Urinary bladder (tissue), 4 donors: ENCODE measurements at places on chromosomes 1 and 21.

DNA sequence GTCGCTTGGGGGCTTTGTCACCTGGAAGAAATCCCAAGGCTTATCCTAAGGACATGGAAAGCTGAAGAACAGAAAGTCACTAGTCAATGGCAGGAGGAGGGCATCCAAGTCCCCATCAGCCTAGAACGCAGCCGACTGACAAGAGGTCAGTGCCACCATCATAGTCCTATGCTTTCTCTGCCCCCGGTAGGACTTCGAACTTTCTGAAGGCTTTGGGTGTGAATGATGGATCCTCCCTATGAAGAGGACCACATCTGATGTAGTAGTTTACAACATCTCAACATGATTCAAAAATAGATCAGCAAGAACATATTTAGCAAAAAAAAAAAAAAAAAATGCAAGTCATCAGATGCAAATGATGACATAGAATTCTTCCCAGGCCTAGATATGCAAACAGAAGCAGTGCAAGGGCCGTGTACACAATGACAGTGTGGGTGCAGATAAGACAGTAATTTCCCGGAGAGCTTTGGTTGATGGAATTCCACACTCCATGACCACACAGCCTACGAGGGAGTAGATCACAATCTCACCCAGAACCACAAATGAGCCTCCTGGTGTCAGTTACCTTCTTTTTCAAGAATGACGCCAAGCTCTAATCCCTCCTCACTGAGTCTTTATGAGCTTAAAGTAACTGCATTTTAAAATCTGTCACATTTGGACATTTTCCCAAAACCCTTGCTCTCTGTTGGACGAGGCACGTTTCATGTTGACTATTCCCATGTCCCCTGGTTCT lies 88.2 kb downstream of the PSMG1 start:
- DNase-seq: no peak

- DNase-seq: no peak
Observed at GRCh38 chr21:25776440-25776839, 41.7 kb downstream of the GABPA start.

GRCh38 chr1:195766709-195767108 lies 841.5 kb downstream of the KCNT2 start:
- DNase-seq: no peak

GRCh38 chr1:76288758-76289483 lies 214.4 kb downstream of the ST6GALNAC3 start:
- DNase-seq: no peak

- no peak for DNase-seq
Observed at GRCh38 chr1:46755121-46755520, 36.2 kb upstream of the EFCAB14 start.

- no peak for DNase-seq
Observed at GRCh38 chr1:205533748-205534443, 29.4 kb downstream of the CDK18 start.

- no peak for DNase-seq
Observed at GRCh38 chr1:6623269-6623965, 1.3 kb upstream of the THAP3 start.

DNA sequence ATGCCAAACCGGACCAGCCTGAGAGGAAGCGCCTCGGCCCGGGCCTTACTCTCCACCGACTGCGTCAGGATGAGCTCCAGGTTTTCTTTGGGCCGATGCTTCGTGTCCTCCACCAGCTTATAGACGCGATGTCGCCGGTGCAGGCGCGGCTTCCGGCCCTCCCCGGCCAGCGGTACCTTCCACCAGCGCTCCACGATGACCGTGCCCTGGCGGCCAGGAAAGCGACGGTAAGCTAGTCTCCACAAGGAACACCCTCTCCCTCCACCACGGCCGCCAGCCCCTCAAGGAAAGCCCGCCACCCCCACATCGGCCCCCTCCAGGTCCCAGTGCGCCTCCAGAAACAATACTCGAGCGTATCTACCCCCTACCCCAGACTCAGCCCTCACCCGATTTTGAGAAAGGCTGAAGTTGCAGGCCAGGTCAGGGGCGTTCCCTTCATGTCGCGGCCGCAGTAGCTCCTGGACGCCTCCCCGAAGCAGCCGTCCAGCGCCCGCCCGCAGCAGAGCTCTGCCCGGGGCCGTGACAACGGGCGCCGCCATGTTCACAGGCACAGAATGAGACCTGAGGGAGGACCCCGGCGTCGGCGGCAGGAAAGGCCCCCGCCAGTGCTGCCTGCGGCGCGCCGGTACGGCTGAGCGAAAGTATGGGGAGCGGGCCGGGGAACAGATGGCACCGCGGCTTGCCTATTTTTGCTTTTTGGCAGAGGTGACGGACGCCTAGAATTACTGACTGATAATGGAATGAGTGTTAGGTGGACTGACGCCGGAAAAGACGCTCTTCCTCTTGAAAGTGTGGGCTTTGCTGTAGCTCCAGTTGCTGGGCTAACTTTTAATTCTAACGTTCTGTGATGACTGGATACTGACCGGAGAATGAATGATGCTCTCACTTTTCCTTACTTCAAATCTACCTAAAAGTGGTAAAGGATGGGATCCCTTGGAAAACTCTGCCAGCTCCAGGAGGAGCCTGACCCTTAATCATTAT lies at the start of gene MRPL9:
TSS of gene MRPL9 (minus strand) at position 556 of the 981 bp plus-strand sequence. CDS start at position 539, 17 bp downstream.
- peak; percentile 46 for DNase-seq

DNA sequence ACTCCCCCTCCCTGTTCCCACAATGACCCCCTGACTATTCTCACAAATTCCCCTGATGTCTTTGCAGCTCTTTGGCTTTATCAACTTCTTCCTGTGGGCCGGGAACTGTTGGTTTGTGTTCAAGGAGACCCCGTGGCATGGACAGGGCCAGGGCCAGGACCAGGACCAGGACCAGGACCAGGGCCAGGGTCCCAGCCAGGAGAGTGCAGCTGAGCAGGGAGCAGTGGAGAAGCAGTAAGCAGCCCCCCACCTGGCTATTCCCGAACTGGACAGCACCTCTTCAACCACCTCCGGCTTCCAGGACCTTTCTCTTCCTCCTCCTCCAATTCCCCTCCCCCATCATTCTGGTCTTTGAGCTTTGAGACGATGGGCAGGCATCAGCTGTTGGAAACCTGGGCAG lies 4.4 kb upstream of the ATXN7L2 start:
- DNase-seq: no peak

DNA sequence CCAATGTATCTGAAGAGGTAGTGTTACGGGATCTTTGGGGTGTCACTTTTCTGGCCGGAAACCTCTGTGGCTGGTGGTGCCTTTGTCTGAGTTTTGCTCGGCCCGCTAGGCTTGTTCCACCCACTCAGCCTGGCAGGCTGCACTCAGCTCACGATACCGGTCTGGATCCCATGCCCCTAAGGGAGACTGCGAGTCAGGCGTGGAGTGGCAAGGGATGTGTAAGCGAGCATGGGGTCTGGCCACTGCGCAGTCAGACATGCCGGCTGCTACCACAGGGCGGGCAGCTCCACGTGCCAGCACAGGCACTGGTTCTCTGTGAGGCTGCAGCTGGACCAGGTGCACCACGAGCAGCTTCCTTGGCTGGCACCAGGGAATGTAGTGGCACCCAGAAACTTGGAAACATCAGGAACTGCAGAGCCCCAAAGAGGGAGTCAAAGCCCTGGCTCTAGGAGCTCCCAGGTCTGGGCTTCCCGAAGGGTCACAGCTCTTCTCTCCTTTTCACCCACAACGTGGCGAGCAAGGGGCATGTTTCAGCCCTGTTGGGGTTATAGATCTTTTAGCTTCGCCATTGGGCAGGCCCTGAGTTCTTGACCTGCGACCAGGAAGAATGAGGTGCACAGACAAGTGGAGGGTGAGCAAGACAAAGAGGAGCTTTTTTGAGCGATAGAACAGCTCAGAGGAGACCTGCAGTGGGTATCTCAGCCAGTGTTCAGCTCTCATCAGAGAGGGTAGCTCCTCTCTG lies 23.8 kb upstream of the LRRC8C start:
- no peak for DNase-seq

GRCh38 chr1:83901547-83902155 lies 97.3 kb downstream of the TTLL7 start:
- DNase-seq: peak; percentile 21

- no peak for DNase-seq
Observed at GRCh38 chr1:90826834-90827233, 109.7 kb upstream of the BARHL2 start.

GRCh38 chr1:177305040-177306018 lies 134.6 kb downstream of the BRINP2 start:
- DNase-seq: no peak

GRCh38 chr1:89454845-89455521 lies 69.6 kb upstream of the LRRC8B start:
- DNase-seq: peak; percentile 14

DNA sequence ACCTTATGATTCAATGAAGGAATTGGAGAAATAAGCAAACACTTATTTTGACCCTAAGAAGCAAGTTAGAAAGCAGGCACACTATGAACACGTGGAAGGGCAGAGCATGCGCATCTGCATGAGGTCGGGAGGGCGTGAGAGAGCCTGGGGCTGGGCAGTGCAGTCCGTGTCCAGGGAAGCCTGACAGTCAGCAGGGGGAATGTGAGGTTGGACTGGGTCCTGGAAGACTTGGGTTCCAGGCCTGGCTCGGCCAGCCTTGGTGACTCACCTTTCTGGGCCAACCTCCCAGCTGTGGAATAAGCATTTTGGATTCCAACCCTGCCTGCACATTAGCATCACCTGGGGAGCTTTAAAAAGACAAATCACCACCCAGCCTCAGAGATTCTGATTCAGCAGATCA lies 26.6 kb upstream of the LMX1A start:
- DNase-seq: no peak

DNA sequence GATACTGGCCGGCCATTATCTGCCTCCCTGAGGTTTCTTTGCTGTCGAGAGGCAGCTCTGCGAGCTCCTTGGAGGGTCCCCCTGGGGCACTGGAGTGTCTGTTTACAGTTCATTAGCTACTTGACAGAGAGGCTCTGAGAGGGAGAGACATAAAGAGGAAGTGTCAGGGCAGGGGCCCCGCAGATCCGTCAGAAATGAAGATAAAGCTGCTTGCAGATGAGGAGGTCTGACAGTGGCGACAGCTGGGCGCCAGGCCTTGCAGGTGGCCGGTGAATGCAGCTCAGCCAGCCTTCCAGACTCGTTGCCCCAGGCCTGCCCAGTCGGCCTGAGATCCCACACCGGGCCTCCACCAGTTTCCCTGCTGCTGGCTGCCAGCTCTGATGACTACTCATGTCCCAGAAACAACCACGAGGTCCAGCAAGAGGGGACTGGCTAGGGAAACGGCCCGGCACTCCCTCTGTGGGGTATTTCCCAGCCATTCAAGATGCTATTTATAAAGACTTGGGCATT lies 84.7 kb downstream of the DISP3 start:
- DNase-seq: no peak

GRCh38 chr1:66489972-66490601 lies 43.9 kb upstream of the SGIP1 start:
- no peak for DNase-seq

DNA sequence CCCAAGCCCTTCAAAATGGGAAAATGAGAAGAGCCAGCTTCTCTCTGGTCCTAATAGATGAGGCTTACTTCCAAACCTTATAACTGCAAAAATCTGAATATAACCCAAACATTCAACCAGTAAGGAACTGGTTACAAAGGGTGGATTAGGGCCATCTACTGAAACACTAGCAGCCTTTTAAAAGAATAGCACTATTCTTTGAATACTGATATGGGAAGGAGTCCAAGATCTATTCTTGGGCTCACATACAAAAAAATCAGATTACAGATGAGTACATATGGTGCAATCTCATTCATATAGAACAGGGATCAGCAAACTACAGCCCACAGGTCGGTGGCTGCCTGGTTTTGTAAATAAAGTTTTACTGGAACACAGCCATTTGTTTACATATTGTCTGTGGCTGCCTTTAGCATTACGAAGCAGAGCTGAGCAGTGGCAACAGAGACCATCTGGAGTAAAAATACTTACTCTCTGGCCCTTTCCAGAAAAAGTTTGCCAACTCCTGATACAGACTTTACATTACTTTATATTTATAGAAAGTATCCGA lies 167.7 kb downstream of the ZSCAN20 start:
- DNase-seq: no peak

DNA sequence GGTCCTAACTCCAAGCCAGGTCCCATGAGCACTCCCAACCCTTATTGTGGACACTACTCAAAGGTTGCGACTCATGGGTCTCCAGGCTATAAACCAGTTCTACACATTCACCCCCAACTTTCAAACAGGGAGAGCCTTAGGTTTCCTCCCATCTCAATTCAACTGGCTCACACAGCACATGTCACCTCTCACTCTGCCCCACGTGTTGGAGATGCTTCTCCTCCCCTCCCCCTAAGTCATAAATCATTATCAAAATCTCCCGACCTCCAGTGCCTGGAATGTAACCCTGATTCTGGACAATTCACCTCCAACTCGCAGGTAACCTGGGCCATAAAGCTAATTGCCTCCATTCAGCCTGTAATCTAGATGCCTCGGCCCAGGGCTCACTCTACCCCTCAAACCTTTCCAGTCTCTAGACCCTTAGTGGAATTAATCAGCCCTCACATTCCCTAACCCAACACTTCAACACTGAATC lies 595 bp downstream of the AK2 start:
- no peak for DNase-seq

DNA sequence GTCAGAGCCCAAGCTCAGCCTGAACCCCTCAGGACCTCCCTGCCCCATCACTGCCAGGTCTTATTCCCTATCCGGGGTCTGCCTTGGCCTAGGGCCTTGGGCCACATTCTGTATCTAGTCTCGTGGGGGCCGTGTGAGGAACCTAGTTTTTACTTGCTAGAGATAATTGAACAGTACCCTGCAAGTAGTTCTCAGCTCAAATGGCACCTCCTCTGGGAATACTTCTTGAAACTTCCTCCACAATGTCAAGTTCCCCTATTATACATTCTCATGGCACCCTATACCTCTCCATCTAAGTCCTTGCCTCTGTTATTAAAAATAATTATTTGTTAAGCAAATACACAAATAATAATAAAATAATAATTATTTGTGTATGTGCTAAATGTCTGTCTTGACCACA lies 32.9 kb upstream of the CSF1 start:
- no peak for DNase-seq

DNA sequence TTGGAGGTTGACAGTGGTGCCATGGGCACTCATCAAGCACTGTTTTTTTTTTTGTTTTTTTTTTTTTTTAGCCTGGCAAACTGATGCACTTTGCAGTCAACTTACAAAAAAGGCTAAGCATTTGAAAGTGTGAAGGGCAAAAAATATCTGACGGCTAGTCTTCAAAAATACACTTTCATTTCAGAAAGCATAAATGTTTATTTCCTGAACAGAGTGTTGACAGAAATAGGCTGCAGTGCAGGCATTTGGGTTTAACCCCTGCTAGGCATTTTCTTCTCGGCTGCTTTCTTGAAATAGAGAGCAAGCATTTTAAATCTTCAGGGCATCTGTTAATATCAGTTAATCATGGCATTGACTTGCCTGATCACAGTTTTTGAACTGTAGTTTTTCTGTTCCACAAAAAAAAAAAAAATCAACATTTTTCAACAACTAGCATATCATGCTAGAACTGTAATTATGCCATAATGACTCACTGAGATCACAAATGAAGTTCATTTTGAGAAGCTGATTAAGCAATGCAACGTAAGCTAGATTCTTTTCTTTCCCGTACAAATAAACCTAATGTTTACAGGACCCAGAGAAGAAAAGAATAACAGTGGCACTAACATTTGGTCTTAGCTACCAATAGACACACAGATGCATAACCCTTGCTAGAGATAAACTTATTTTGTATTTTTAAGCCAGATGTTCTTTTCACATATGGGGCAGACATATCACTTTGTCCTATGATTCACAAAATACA lies 100.4 kb upstream of the USH2A start:
- no peak for DNase-seq
